ENCODE measurements at places on chromosomes 2 and 18.

GRCh38 chr18:64185987-64186386 lies 37.1 kb upstream of the LINC00305 start:
- DNase-seq = no peak

- DNase-seq = no peak
Observed at GRCh38 chr2:11830708-11831301, 84.4 kb downstream of the LPIN1 start.

DNA sequence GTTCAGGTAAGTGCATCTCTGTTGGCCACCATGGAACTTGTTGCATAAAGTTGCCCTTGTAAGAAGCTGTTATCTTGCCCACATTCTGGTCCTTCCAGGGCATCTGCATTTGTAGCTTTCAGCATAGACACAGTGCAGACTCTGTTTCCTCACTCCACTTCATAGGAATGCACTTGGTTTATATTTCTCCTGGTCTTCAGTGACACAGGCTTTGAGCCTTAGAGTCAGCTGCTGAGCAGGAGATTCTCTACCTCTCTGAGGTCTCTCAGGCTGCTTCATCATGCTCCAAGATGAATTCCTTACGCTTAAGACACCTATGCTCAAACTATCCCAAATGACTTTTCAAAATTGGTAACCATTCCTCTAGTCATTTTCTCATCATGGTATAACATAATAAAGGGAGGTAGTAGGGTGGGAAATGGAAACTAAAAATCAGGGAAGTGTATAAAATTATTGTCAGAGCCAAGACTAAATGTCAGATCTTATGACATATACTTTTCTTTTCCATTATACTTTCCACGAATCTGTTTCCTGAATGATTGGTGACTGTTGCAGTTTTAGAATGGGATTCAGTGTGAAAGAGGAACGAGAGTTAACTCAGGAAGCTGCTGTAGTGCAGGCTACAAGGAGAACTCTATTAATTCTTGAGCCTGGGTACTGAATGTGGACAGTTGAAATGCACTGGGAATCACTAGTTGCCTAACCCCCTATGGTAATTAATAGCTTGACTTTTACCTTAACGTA lies 72.0 kb downstream of the GALNT1 start:
- DNase-seq = no peak

- DNase-seq = no peak
Observed at GRCh38 chr2:134011936-134012586, 241.8 kb upstream of the MGAT5 start.

- no peak for DNase-seq
Observed at GRCh38 chr2:68284896-68285295, 32.6 kb upstream of the PPP3R1 start.

DNA sequence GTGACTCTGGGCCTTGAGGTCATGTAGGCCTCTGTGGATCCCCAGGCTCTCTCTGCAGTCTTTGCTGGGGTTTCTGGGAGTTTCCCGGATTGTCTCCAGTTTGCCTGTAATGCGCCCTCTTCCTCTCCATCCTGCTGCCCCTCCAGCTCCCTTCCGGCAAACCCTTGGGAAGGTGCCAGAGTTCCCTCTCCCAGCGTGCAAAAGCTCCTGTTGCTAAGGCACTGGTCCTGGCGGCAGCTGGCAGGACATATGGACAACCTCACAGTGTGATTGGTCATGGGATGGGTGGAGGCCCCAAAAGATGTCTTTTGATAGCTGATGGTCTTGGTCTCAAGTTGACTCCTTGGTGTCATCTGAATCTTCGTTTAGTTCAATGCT lies 320.1 kb downstream of the CYP26B1 start:
- no peak for DNase-seq

GRCh38 chr18:75211002-75211621 lies 515 bp downstream of the TSHZ1 start:
- no peak for DNase-seq

GRCh38 chr2:235763816-235764215 lies 270.0 kb downstream of the AGAP1 start:
- DNase-seq = no peak

DNA sequence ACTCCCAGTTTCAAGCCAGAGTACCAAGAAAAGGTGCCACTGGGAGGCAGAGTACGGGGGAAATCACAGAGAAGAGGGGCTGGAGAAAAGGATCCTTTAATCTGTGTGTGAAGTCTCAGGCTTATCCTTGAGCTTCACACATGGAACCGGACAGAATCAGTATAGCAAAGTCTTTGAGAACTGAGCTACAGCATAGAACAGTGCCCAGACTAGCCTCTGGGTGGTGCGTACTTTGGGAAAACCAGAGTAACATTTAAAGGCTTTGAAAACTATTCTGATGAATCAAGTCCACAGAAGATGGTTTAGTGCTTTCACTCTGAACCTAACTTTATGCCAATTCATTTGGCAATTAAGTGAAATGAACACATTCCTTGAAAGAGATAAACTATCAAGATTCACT lies 83.1 kb downstream of the BABAM2 start:
- DNase-seq = no peak

GRCh38 chr2:120424274-120424796 lies 78.4 kb downstream of the INHBB start:
- no peak for DNase-seq

DNA sequence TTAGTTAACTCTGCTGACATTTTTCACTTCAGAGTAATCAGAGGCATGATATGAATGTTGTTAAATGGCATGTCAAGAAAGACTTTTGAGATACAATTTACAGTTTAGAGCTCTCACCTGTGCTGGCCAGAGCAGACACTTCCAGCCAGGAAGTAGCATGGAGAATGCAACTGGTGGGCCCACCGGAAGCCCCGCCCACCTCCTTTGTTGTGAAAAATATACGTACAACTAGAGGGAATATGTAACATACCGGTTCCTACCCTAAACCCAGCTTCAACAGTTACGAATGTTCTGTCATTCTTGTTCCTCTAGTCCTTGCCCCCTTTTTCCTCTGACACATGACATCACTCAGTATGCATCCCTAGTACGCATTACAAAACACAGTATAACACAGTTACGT lies 70.2 kb upstream of the ITM2C start:
- DNase-seq = no peak

- no peak for DNase-seq
Observed at GRCh38 chr2:98709535-98709934, 21.4 kb downstream of the MGAT4A start.

GRCh38 chr2:70084973-70085710 lies 2.1 kb upstream of the PCBP1 start:
- peak; percentile 49 for DNase-seq

DNA sequence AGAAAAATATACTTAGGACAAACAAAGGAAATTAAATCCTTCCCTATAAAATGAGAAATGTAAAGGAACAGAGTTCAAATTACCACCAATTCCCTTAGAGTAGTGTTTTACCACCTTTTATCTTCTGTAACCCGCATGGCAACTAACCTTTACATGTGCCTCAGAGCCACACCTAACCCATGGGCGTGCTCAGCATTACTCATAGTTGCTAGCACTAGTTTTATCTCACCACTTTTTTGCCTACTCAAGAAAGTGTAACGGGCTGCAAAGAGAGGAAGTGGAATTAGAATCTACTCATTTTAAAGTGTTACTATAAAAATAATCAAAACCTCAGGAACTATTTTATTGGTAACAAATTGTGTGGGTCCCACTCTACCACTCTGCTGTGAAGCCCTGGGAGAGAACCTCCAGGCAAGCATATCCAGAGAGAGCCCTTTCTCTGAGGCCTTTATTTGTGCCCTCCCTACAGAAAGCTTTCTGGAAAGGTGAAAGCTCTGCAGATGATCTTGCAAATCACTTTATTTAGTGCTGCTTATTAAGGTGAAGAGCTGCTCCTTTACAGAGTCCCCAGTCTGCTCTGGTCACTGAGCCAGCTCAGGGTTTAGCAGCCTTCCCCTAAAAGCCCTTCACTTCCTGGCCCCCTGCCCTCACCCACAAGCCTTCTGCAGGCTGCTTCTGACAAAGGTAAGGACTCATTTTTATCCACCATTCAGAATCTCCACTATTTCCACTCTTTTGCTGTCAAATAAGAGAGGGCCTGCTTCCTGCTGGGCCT lies 98.8 kb downstream of the TRABD2A start:
- peak; percentile 20 for DNase-seq

- no peak for DNase-seq
Observed at GRCh38 chr2:46989491-46990230, 74.1 kb upstream of the MCFD2 start.

GRCh38 chr2:44578471-44579093 lies 216.8 kb downstream of the CAMKMT start:
- DNase-seq = no peak
